Small intestine (tissue), 16 donors: ENCODE measurements at places on chromosomes 16 and 17.

DNA sequence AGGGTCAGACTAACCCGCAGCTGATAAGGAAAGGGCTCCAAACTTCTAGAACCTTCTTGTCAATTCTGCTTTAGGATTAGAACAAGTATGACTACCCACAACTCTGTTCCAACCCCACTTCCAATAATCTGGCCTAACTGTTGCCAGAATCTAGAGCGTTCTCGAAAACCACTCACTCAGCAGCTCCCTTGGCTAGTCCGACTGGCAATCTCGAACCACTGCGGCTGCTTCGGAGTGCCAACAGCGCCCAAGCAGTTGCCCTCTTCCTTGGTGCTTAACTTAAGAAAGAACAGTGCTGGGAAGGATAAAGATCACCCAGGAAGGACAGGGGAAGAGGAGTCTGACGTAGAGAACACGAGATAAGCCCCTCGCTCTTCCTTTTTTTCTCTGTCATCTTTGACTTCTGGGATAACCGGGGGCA lies 818 bp downstream of the DNAJC7 start:
- DNase-seq: no peak

GRCh38 chr16:16007743-16008111 lies 58.3 kb downstream of the ABCC1 start:
- no peak for DNase-seq

DNA sequence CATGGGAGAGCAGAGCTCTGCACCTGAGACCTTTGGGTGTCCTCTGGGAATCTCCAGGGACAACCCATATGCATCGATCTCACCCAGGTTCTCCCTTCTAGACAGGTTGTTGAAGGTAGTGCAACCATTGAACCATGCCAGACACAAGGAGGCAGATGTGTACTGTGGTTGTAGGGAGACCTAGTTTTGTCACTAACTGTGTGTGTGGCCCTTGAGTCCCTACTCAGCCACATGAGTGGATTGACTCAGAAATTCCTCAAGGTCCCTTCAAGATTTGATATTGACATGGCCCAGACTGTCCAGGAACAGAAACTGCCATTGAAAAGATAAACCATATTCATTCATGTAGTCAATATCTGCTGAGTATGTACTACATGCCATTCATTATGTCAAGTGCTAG lies 396.4 kb upstream of the CCL2 start:
- DNase-seq: no peak

DNA sequence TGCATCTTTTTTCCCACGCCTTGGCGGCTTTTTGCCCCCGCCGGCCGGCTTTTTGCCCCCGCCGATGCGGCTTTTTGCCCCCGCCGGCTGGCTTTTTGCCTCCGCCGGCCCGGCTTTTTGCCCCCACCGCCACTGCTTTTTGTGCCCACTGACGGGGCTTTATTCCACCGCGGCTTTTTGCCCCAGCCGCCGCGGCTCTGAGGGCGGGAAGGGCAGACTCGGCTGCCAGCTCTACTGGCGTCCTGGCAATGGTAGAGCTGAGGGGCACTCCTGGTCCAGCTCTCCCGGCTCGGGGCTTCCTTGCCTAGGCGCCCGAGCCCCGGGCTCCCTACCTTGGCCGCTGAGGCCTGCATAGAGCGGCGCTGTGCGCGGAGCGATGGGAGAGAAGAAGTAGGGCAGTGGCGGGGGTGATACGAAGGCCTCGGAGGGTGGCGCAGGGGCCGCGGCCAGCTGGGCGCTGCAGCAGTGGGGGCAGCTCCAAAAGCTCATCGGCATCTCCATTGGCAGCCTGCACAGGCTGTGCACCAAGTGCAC lies 591.4 kb downstream of the TP53TG3F start:
- DNase-seq: no peak

DNA sequence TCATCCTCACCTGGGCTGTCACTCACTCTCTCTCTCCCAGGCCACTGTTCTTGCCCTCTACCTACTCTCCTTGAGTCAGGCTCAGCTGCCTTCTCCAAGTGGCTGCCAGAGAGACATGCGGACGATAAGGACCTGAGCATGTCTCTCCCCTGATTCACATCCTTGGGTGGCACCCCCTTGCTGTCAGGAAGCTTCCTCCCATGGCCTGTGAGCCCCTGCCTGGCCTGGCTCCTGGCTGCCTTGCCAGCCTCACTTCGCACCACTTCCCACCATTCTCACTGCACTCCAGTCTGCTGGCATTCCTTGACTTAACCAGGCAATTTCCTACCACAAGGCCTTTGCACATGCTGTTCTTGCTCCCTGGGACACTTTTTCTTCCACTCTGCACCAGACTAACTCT lies 2.7 kb upstream of the ALDH3A1 start:
- DNase-seq: no peak

DNA sequence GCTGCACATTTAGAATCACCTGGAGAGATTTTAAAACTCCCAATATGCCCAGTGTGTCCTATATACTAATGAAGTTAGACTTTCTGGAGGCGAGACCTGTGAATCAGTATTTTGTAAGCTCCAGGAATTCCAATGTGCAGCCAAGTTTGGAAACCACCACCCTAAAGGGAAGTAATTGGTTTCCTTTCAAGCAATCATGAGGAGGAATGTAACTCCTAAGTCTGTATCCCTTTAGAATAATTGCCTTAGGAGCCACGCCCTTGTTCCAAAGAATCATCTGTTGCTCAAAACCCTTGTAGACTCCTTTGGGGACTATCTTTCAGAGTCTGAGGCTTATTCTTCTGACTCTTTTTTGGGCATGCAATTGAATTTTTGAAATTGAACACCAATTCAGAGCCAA lies 84.4 kb downstream of the DNAH9 start:
- no peak for DNase-seq

DNA sequence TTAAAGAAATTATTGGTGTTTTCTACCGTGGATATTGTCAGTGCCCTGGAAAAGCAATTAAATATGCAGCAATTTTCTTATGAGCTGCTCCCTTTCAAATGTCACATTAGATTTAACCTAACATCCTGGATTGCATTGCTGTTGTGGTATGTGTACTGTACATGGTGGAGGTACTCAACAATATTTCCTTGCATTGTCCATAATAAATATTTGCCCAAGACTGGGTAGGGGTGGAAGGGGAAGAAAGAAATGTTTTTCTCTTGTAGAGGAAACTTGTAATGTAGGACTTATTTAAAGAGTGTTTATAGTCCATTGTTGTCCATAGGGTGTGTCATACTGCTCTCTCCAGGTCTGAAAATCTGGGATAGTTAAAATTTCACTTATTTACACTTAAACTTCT lies 346.2 kb upstream of the TBX2 start:
- DNase-seq: no peak

- DNase-seq: no peak
Observed at GRCh38 chr16:88817785-88818574, 6.3 kb upstream of the APRT start.

DNA sequence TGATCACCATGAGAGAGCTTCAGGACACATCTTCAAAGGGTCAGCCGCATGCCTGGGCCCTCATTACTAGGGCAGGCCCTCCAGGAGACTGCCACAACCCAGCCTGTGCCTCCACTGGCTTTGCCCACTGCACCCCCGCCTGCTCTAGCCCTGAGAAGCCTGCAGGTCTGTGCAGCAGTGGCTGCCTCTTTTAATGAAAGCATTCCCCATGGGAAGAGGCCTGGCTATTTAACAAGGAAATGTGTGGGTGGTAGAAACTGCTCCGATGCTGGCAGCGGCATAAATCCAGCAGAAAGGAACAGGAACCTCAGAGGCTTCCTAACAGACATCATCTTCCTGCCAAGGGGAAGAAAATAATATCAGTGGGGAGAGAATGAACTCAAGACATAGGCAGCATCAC lies 375 bp upstream of the KRT32 start:
- DNase-seq: no peak

DNA sequence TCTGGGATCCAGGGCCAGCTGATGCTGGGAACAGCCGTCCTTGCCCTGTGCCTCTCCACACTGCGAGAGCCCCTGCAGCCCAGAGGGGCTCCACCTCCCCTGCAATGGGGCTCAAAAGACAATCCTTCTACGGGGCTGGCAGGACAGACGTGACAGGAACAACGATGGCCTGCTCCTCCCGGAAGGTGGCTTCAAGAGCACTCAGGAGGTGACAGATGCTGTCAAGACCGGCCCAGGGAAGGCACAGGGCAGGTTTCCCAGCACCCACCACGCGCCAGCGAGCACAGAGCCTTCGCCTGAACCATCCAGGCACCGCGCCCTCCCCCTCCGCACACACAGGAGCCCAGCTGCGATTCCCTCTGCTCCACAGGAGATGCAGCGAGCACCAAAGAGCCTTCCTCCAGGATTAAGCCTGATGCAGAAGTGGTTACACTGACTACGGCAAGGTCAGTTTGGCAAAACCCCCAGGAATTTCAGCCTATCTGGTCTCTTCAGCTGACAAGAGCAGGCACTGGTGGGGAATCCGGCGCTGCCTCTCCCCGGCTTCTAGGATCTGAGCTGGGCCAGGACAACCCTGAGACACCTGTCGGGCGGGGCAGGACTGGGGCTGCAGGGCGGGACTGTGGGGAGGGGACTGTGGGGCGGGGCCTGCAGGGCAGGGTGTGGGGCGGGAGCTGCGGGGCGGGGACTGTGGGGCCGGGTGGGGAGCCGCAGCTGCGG lies 103.4 kb downstream of the ZNF778 start:
- peak; percentile 71 for DNase-seq

GRCh38 chr17:67602974-67603373 lies 114.8 kb upstream of the NOL11 start:
- DNase-seq: peak; percentile 44

- no peak for DNase-seq
Observed at GRCh38 chr17:81543756-81544155, 8.4 kb downstream of the FAAP100 start.

DNA sequence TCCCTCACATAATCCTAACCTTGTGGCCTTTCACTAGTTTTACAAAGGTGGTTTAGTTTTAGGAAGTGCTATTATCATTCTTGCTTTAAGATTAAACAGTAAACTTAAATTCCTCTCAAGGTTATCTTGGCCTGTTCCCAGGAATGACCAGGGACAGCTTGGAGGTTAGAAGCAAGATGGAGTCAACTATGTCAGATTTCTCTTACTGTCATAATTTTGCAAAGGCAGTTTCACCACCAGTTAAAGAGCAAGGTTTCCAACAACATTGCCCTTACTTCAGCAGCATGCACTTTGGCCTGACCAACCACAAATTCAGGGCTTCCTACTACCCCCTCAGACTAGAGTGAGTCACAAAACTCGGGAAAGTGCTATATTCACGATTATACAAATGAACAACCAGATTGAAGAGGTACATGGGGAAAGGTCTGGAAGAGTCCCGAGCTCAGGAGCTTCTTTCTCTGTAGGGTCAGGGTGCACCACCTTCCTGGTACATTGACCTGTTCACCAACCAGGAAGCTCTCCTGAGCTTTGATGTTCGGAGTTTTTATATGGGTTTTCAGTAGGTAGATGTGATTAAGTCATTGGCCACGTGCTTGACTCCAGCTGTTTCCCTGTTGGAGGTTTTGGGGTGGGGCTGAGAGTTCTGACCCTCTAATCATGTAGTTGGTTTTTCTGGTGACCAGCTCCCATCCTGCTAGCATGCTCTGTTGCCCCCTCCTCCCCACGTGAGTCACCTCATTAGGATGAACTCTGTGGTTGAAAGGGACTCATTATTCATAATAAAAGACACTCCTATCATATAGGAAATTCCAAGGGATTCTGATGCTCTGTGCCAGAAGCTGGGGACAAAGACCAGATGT lies 19.4 kb downstream of the RHOT1 start:
- no peak for DNase-seq

- no peak for DNase-seq
Observed at GRCh38 chr16:80947708-80948625, 58.7 kb downstream of the CMC2 start.

DNA sequence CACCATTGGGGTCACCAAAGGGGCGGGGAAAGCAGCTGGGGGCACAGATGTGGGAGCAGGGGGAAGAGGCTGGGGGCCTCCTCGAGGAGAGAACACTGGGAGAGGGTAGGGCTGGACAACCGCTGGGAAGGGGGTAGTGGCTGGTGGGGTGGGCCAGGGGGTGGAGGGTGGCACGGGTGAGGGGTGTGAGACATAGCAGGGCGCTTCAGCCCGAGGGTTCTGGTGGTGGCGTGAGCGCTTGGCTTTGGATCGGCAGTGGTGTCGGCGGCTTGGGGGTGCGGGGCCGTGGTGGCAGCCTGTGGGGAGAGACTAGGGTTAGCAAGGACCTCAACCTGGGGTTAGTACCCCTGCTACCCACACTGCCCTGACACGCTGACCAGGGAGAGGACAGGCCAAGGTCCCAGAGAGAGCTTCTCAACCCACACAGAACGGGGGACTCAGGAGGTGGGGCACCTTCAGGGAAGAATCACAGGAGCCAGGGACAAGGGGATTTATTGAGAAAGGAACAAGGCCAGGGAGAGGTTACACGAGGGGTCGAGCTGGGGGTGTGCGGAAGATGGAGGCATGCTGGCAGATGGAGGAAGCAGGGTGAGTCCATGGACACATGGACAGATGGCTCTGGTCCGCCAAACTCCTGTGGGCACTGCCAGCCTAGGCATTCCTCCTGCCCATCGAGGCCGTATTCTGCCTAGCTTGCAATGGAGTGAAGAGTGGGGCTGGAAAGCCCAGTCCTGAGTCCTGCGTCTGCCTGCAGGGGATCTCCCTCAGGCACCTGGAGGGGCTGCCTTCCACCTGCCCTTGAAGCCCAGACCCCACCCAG lies 8.4 kb downstream of the PER1 start:
- DNase-seq: no peak

DNA sequence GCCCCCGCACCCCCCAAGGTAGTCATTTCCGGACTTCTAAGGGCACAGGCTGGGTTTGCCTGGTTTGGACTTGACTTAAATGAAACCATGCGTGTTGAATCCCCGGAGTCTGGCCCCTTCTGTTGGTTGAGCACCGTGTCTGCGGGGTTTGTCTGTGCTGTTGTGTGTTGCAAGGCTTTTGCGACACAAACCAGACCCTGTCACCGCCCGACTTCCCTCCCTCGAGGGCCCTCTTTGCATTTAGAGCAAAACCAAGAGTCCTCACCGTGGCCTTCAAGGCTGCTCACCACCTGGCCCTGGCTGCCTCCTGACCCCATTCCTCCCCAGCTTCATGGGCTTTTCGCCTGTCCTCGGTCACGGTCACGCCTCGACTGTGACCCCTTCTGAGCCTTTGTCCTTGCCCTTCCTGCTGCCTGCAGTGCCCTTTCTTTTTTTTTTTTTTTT lies 7.4 kb downstream of the CRISPLD2 start:
- no peak for DNase-seq

- no peak for DNase-seq
Observed at GRCh38 chr16:5837007-5837670, 739.5 kb upstream of the EEF2KMT start.
